Posterior vena cava (tissue), 2 donors: ENCODE measurements at places on chromosomes 16 and 17. TPM values are rescaled to one million over a fixed set of nuclear protein-coding genes. Genes with fewer than 3 reads are reported as not detected.

Gene CRYBA1
- not detected for total RNA-seq

Gene RAB26
- total RNA-seq, result not detected

DNA sequence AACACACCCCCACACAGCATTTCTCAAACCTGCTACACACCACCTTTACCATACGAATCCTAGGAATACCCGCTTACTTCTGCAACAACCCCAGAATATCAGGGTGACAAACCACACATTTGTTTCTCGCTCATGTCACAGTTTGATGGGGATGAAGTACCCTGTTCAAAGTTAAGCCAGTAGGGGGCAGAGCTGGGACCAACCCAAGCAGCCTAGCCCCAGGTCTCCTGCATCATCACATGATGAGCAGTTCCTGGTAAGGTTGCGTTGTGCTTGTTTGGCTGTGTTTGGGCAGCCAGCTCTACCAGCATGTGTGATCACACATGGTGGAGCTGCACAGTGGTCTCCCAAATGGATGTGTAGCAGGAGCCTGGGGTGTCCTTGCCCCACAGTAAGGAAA lies 103.6 kb upstream of the C16orf82 start:
- no peak for DNase-seq

DNA sequence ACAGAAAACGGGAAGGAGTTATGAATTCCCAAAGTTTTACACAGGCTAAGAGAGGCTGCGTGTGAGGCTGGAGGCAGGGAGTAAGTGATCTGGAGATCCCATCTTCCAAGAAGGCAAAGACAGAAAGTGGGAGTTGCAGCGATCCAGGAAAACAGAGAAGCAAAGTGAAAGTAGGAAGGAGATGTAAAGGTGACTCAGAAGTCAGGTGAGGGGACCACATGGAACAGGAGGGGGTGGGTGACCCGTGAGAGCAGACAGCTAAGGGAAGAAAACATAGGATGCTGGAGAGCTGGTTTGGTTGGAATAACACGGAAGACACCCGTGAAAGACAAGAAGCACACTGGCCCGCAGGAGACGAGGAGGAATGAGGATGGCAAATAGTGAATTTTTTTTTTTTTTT lies 1.3 kb downstream of the ALOX12 start:
- no peak for DNase-seq

DNA sequence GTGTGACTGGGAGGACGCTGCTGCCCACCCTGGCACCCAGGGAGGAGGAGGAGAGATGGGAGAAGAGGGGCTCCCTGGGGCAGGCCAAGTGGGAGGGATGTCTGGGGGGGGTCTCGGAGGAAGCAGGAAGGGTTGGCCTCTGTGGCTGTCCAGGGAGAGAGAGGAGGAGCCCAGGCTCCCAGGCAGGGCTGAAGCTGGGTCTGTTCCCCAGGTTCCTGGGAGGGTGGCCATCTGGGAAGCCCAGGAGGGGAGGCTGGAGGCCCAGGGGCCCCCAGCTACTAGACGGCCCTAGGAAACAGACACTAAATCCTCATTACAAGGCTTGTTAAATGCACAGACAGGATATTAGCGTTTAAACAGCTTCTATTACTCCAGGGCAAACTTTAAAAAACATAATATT lies 139.8 kb downstream of the ENGASE start:
- no peak for DNase-seq

DNA sequence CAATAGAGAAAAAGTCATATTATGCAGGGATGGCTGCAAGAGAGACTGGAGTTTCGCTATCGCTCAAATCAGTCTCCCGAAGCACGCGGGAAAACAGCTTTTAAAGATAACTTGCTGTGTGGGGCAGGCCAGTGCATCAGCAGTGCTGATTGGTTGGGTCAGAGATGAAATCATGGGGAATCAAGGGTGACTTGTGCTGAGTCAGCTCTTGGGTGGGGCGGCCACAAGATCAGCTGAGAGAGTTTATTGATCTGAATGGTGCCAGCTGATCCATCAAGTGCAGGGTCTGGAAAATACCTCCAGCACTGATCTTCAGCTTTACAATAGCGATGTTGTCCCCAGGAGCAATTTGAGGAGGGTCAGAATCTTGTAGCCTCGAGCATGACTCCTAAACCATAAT lies 430.5 kb downstream of the RBFOX1 start:
- DNase-seq, result no peak

DNA sequence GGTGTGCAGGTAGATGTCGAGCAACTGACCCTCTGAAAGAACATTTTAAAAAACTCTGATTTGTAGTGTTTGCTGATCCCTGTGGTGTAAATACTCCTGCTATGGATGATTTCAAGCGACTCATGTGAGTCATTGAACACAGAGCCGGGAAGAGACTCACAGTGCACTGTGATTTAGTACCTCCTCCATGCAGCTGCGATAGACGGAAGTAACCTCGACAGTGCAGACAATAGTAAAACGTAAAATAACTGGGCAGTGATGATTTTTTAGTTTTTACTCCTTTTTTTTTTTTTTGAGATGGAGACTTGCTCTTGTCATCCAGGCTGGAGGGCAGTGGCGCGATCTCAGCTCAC lies 8.7 kb downstream of the TBX21 start:
- no peak for DNase-seq

GRCh38 chr17:48791128-48792032 lies 25.6 kb downstream of the TTLL6 start:
- DNase-seq, result peak; percentile 87

DNA sequence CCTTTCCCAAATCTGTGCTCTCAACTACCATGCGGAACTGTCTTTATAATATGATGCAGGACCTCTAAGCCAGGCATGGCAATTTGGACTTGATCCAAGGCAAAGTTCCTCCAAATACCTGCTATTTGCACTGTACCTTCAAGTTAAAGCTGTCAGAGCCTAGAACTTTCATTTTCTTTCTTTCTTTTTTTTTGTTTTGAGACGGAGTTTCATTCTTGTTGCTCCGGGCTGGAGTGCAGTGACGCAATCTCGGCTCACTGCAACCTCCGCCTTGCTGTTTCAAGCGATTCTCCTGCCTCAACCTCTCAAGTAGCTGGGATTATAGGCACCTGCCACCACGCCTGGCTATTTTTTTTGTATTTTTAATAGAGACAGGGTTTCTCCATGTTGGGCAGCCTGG lies 51.7 kb downstream of the ARHGAP27 start:
- DNase-seq, result no peak

Gene PPL
- total RNA-seq, result 24.1 TPM

DNA sequence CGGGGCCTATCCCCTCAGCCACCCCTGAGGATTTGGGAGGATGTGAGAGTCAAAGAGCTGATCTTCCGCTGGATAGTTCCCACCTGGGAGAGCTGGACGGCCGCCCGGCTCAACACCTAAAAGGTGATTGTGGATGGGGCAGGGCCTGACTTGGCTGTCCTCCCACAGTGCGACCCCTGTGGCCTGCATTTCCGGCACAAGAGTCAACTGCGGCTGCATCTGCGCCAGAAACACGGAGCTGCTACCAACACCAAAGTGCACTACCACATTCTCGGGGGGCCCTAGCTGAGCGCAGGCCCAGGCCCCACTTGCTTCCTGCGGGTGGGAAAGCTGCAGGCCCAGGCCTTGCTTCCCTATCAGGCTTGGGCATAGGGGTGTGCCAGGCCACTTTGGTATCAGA lies 4.5 kb downstream of the BCL6B start:
- DNase-seq, result no peak
